ENCODE measurements at places on chromosomes 13 and 19.
A peak's percentile ranks its signal among the peaks of the same experiment; 100 is the strongest.

DNA sequence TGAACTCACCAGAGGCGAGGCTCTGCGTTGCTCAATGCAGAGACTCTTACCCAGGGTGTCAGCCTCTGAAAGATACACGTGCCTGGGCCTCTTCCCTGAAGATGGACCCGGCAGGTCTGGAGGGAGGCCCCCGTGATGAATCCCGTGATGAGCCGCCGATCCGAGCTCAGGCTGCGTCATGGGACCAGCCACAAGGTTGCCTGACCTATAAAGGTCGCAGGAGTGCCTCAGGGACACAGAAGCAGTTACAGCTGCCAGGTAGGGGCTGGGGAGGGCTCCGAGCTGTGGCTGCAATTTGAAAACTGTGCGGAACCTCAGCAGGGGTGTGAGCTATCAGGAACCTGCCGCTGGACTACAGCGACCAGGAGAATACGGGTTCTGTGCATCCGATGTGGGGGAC, 10.5 kb upstream of the ATP11A start:
- no peak for DNase-seq

GRCh38 chr19:55686311-55687050, 11.5 kb downstream of the EPN1 start:
- DNase-seq = no peak

GRCh38 chr19:44925114-44925891, 10.9 kb downstream of the APOC1 start:
- DNase-seq = no peak

GRCh38 chr19:10007371-10008183, 2.7 kb downstream of the COL5A3 start:
- DNase-seq = peak; percentile 48
